SK-N-DZ (cell line): ENCODE measurements at places on chromosomes 6 and 20.

- no peak for DNase-seq
Observed at GRCh38 chr6:47483853-47484546, 6.4 kb downstream of the CD2AP start.

DNA sequence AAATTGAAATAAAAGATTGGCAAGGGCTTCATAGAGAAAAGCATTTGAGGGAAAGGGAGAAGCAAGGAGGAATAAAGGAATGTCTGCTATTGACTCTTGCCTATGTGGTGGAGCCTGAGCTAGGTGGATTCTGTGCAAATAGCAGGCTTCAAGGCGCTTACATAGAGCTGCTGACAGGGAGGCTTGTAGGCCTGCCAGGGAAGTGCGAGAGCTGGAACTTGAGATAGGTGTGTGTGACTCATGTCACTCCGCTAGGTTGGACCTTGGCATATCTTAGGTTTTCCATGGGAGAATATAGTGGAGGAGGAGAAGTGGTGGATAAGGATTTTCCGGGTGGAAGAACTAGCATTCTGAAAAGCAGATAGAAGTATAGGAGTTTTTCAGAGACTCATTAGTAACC is 14.0 kb downstream of the SNRNP48 start:
- DNase-seq: no peak

DNA sequence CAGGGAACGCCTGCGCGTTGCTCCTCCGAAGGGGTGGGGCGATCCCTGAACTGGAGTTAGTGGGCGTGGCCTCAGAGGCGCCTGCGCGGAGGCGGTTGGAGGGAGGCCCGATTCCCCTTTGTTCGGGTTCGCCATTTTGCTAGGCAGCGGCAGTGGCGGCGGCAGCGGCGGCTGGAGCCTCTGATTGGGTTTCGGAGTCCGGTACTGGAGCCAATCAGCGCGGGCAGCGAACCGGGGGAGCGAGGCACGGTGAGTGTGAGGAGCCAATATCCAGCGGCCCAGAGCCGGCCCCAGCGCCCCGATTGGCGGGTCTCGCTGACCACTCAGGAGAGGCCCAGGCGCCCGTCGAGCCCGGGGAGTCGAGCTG is at the start of gene NFYA:
Gene NFYA (plus strand): TSS at position 139 of the 367 bp plus-strand sequence. CDS start 6,116 bp downstream, outside the sequence.
- no peak for DNase-seq

DNA sequence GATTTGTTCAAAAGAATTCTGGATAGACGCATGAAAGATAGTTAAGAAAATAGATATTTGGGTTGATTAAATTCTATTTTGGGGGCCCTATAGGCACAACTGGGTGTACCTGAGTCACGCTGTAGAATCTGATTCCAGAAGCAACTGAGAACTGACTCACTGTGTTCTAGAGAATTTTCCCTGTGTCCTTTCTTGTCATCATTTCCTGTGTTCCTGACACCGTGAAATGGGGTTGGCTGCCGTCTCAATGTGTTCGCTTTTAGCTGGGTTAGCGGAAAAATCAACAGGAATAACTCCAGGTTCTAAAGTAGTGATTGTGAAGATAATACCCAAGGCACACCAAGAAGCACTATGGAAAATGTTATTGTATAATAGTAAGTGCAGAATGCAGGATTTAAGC is 5.0 kb downstream of the GCNT2 start:
- no peak for DNase-seq

DNA sequence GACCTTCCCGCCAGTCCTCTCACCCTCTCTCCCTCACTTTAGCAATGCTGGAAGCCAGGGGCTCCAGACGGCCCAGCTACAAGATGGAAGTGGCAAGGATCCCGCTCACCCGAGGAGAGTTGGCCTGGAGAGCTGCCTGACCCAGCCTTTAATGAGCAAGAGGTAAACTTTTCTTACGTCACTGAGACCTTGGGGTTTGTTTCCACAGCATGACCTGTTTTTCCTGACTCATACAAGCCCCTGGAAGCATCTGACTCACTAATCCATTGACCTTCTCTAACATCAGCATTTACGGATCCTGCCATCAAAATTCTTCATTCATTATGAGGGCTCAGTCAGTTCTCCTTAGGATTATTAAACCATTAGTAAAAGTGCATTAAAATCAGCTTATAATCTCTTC is 120.4 kb downstream of the MYLK4 start:
- DNase-seq: no peak

GRCh38 chr6:117459204-117459944 is 23.1 kb upstream of the DCBLD1 start:
- DNase-seq: no peak

DNA sequence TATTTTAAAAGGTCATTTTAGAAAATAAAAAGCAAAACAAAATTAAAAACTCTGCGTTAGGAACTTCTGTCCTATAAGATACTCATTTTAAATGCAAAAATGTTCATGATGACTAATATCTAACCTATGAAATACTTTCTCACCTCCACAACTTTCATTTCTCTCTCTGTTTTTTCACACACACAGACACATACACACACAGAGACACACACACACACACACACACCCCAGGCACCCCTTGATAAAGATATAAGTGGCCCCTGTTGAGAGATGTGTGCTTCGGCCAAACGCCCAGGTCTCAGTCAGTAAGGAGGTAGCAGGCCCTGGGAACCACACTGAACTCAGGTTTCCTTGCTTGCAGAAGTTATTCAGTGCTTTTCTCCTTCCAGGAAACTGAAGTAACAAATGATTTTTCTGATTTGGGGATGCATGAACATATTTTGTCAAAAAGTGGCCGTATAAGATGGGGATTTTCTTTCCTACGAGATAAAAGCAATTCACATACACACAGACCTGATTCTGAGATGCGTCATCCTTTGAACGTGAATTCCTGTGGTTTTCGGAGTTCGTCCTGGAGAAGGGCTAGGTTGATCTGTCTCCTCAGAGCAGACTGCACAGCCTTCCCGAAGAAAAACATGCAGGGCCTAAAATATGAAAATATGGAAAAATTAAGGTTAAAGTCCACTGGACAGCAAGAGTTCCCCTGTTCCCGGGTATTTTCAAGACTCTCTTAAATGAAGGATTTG is 306.8 kb upstream of the FOXQ1 start:
- no peak for DNase-seq

GRCh38 chr6:99761711-99762110 is 155.1 kb downstream of the PRDM13 start:
- no peak for DNase-seq

GRCh38 chr6:4172368-4172767 is 37.0 kb upstream of the ECI2 start:
- DNase-seq: no peak

GRCh38 chr6:35096129-35096862 is 44.8 kb downstream of the TCP11 start:
- DNase-seq: no peak

DNA sequence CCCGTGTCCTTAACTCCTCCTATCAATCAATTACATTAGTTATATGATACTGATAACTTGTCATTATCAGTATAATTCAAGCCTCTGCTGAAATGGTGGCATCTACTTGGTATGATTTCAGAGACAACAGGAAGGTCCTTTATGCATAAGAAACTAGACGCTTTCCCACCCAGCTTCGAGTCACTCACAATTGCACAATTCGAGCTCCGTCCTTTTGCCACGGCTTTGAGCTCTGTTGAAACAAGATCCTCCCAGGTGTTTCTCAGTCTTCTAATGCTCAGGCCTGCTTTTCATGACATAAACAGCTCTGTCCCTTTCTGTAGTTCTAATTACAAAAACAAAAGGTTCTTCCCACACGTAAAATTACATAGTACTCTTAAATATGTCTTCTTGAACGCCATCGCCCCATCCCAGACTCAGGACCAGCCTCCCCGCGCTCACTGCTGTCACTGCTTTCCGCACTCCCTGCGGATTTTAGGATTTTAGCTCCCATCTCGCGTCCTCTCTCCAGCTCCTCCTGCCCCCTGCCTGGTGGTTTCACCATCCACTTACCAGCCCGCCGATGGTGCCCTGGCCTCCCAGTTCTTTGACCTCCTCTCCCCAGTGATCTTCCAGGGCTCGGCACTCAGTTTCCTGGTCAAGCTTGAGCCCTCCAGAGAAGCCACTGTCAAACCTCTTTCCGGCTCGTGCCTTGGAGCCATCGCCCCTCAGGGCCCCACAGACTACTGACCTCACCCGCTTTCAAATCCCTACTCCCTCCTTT is 23.2 kb upstream of the PNPLA1 start:
- DNase-seq: no peak

GRCh38 chr6:104183816-104184435 is 675.8 kb downstream of the HACE1 start:
- DNase-seq: no peak

GRCh38 chr6:309947-310346 is 17.7 kb downstream of the DUSP22 start:
- DNase-seq: no peak

GRCh38 chr20:58512808-58513552 is 2.2 kb downstream of the APCDD1L start:
- DNase-seq: no peak

DNA sequence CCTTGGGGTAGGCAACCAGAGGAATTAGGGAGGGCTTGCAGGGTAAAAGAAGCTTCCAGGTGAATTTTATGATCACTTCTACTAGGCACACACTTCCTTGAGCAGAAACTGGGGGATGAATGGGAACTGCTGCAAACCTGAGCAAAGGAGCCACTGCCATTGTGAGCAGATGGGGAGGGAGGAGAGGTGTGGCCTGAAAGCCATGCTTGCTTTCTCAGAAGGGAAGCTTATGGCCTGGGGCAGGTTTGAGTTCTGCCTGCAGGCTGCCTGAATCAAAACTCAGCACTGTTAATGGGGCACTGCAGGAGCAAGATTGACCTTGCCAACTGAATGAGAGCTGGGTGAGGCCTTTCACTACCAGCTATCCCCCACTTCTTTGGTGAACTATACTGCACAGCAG is 328.1 kb downstream of the NKAIN2 start:
- DNase-seq: no peak

DNA sequence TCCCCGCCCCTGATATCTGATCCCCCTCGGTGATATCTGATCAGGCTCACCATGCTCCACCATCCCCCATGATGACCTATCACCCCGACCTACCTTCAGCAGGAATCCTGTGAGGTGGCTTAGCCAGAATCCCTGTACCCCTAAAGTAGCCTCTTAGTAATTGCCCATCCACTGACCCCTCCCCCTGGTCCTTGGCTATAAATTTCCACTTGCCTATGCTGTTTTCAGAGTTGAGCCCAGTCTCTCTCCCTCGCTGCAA is 177.5 kb upstream of the GGTLC1 start:
- DNase-seq: no peak

DNA sequence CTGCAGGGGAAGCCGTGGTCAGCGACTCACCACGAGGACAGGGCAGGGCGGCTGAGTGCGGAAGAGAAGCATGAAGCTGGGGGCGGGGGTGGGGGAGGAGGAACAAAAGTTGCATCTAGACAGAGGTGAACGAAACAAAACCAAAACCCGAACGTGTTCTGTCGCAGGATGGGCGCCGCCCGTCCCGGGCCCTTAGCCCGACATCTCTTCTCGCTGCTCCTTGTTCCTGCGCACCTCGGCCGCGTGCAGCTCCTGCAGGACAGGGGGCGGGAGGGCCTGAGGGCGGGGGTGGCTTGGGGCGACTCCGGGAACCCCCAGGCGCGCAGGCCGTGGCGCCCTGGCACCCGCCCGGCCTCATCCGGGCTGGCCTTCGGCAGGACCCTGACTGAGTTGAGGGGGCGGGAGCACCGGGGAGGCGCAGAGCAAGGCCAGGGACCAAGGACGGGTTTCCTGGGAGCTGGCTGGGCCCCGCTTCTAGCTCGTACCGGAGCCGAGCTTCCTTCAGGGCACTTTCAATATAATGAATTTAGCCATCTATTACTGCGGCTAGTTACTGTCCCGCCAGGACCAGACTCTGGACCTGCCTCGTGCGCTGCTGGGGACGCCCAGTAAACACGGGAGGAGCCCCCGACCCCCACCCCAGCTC is 12.0 kb downstream of the STMN3 start:
- DNase-seq: no peak

DNA sequence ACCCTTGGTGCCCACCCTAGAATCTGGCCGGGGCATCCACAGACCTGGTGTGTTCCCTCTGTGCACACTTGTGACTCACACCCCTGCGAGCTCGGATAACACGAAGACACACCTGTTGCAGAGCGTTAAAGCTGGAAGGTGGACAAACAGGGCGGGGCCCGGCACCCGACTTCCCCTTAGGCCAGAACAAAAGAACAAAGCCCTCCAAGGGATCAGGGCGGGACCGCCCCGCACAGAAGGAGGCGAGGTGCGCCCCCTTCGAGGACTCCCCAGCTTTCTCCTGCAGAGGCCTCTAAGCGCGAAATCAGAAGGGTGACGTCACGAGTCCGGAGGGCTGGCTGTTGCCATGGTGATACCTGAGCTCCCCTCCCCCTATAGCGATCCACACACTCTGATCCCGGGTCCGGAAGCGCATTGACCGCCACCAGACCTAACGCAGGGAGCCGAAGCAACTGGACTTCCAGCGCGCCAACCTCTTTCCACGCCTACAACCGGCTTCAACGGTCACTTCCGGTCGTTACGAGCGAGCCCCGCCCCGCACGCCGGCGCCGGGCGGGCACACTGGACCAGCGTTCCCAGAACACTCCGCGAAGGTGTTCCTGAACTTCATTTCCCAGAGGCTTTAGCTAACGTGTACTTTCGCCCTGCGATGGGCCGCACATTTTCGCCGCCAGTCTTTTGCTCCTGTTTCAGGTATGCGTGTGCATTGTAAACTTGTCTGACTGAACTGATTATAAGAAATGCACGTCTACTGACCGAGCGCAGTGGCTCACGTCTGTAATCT is at the start of gene ZNF184:
Gene ZNF184 (minus strand): TSS at position 489 of the 784 bp plus-strand sequence. CDS start 811 bp downstream, outside the sequence.
- DNase-seq: peak; percentile 98

- DNase-seq: no peak
Observed at GRCh38 chr6:90399970-90400369, 103.3 kb upstream of the BACH2 start.

- no peak for DNase-seq
Observed at GRCh38 chr6:80402266-80402665, 295.8 kb downstream of the BCKDHB start.

DNA sequence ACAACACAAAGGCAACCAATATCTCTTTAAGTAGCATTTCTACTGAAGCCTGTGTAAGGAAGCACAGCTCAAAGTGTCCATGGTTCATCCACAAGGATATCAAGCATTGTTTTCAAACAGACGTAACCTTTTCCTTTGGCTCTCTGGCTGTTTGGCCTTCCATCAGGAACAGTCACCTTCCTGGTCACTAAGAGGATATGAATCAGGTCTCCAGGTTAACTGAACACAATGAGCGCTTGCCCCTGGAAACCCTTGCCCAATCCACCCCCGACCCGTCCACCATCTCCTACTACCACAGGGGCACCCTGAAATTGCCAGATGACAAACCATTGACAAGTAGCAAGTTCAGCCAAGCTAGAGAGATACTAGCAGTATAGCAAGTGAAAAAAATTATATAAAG is 114.4 kb upstream of the COL21A1 start:
- no peak for DNase-seq

DNA sequence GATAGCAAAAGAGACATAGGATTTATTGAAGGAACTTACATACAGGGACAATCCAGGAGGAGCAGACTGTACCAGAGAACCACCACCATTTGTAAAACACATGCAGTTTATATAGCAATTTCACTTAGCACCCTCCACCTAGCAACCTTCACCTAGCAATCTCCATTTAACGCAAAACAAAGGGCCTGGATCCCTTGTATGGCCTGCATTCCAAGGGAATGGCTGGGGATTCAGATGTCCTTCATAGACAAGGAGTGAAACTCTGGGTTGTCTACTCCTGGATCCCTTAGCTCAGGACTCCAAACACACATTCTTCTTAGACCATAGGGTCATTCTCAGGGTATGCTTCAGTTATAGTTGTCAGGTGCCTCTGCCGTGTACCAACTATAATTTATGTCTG is 1324.9 kb downstream of the HACE1 start:
- DNase-seq: no peak

- no peak for DNase-seq
Observed at GRCh38 chr6:123994168-123994567, 190.5 kb downstream of the NKAIN2 start.
